ENCODE measurements at places on chromosomes 2 and 18.

- no peak for DNase-seq
Measured at GRCh38 chr2:184644685-184645084, 46.4 kb downstream of the ZNF804A start.

DNA sequence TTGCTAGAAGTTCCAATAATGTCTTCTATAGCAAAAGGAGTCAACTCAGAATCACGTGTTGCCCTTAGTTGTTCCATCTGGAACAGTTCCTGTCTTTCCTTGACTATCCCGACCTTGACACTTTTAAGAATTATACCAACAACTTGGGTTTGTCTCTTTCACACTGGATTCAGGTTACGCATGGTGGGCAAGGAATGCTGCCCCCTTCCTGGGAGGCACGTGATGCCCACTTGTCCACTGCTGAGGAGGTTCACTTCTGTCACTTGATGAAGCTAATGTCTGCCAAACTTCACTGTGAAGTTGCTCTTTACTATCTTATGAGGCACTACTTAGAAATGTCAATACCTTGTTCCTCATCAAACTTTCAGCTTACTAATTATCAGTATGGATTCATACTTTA lies 5.3 kb downstream of the COX5B start:
- no peak for DNase-seq

- DNase-seq: no peak
Measured at GRCh38 chr2:129548880-129549279, 430.6 kb upstream of the RAB6C start.

DNA sequence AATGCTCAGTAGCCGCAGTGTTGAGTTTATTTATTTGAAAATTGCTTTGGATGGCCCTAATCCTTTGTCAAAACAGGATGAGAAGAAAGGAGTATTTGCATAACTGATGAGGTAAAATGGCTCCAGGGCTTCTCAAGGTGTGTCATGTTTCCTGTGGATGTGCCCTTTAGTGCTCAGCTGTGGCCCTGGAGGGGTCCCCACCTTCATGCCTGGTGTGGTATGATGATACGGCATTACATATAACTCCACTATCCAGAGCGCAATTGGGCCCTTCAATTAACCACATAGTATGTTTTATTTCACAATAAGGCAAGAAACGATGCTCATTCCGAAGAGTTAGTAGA lies 39.8 kb upstream of the TMEM178A start:
- no peak for DNase-seq
